ENCODE measurements at places on chromosomes 7 and 10.

- DNase-seq, result no peak
These were observed 217.3 kb downstream of the SNX10 start for GRCh38 chr7:26508917-26509316.

GRCh38 chr10:73136627-73137026 lies 26.4 kb downstream of the NUDT13 start:
- DNase-seq, result no peak

DNA sequence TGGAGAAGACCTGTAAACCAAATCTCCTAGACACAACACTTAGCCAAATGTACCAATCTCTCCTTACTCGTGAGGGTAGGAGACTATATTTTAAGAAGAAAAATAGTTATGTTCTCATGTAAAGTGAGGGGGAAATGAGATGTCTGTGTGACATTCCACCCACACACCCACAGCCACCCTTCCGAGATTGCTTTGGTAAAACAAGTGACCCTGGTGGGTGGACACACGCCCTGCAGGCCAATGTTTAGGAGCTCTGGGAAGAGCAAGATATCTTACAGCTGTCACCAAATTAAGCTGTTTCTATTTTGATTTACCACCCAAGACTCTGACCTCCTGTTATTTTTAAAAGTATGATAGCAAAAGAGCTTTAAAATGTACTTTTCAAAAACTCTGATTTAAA lies 147.2 kb upstream of the PFKP start:
- no peak for DNase-seq

DNA sequence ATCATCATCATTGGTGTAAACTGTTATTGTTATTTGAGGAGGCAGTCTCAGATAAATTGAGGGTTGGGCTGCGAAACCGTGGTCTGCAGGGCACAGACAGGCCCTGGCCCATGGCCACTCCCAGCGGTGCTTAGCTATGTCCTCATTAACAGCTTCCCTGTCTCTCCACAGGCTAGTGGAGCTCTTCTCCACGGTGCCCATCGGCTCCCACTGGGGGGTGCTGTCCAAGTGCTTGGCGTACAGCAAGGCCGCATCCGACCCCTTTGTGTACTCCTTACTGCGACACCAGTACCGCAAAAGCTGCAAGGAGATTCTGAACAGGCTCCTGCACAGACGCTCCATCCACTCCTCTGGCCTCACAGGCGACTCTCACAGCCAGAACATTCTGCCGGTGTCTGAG lies 21.6 kb downstream of the GPR26 start:
- DNase-seq, result no peak

- DNase-seq, result no peak
These were observed 71.8 kb downstream of the SGCE start for GRCh38 chr7:94584113-94584512.

DNA sequence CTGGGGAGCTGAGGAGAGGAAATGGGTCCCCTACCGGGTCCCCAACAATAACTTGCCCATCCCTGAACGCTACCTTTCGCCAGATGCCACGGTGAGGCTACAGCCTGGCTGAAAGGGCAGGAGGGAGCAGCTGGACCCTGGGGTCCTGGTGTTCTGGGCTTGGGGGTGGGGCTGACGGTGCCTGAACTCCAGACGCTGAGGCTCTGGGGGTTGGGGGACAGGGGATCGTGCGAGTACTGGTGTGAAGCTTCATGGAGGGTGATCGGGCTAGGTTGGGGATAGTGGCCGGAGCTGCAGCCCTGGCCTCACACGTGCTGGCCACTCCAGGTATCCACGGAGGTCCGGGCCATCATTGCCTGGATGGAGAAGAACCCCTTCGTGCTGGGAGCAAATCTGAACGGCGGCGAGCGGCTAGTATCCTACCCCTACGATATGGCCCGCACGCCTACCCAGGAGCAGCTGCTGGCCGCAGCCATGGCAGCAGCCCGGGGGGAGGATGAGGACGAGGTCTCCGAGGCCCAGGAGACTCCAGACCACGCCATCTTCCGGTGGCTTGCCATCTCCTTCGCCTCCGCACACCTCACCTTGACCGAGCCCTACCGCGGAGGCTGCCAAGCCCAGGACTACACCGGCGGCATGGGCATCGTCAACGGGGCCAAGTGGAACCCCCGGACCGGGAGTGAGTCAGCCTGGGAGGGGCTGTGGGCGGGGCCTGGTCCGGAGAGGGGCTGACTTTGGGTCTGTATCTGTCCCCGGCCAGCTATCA lies 8.3 kb downstream of the AEBP1 start:
- no peak for DNase-seq

DNA sequence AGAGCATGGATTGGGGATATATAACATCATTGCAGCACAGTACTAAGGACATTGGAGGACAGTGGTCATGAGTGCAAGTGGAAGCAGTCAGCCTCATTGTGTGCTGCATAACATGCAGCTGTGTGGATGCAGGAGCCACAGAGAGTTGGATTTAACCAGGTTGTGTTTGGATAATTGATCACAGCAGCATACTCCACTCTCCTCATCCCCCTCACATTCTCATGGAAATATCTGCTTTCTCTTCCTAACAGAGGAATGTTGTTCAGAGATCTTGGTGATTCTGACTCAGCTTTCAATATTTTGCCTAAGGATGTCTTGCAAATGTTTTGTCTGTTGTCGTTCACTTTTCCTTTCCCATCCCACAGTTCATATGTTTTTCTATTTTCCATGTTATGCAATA lies 31.8 kb upstream of the LSM8 start:
- DNase-seq, result no peak

GRCh38 chr7:26326211-26326610 lies 34.5 kb downstream of the SNX10 start:
- DNase-seq, result no peak

DNA sequence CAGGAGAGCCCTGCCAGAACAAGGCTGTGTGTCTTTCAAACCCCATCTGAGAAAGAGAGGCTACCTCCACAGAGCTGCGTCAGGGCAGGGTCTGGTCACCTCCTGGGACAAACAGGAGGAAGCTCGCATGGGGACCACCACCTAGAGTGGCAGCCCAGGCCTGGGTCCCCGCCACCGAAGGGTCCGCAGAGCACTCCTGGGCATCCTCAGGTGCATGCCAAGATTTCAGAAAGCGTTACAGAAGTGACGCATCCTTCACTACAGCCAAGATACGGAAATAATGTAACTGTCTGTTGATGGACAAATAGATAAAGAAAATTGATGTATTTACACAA lies 42.6 kb downstream of the GSDME start:
- DNase-seq, result no peak

DNA sequence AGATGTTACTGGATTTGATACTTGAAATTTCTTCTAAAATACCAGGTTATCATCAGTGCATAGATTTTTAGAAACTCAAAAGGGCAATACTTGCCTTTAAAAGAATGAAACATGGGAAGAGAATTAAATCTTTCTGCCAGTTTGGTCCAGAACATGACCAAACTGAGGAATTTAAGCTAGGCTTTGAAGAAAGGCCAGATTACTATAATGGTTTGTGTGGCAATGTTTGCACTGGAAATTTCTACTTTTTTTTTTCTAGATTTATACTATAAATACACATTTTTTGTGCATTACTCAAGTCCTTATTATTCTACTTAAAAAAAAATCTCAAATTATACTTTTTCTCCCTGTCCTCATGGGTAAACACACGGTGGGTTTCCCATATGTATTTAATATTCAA lies 9.2 kb downstream of the MKX start:
- DNase-seq, result no peak

DNA sequence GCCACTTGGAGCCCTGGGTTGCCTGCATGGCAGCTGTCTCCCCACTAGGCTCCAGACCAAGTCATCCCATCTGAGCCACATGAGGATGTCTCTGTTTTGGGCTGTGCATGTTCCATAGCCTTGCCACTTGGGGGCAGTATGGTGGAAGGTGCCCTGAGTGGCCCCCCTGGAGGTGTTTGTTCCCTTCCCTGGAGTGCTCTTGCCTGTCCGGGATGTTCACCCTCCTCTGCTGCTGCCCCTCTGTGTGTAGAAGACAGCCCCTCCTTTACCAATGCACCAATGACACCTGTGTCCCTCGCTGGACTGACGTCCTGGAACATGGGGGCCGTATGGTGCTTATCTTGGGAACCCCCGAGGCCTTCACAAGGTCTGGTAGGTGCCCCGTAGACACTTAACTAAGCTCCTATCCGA lies 100.2 kb downstream of the ACTR3B start:
- peak; percentile 9 for DNase-seq

GRCh38 chr7:96319439-96319838 lies 2.5 kb downstream of the SLC25A13 start:
- no peak for DNase-seq

DNA sequence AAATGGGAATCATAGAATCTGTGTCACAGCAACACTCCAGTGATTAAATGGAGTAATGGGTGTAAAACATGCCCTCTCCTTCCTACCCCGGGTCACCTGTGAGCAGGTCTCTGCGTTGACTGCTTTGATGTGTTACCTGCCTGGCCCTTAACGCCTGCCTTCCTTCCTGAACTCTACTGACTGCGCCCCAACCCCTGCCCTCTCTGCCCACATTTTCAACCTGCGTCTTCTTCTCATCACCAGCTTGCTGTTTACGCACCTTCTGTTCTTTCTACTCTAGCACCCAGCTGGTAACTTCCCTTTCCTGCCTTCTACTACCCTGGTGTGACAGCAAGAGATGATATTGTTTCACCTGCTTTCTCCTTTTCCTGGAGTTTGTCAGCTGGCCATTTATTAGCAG lies 303.0 kb upstream of the LRGUK start:
- no peak for DNase-seq

GRCh38 chr10:69242040-69242851 lies 22.1 kb downstream of the HKDC1 start:
- no peak for DNase-seq

- no peak for DNase-seq
These were observed at the start of gene TBX20 for GRCh38 chr7:35253710-35254495. Gene TBX20 (minus strand): TSS chr7:35254100. CDS start chr7:35253620, 480 bp downstream.

DNA sequence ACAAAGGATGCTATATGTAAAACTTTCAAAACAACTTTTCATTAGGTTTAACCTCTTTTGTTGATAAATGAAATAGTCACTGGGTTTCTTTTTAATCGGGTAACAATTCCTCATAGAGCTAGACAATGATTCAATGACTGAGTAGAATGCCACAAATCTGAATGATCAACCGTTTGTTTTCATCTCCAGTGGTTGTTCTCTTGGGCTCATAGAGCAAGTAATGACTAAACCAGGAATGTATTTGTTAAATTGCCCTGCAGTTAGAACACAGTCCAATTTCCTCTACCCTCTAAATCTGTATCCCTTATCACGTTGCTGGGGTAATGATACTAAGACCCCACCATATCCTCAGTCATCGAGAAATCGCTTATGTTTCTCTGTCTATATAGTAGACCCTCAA lies 40.0 kb downstream of the CNNM1 start:
- DNase-seq, result no peak

GRCh38 chr7:108421720-108422331 lies 34.4 kb downstream of the NRCAM start:
- DNase-seq, result no peak

- no peak for DNase-seq
These were observed 804 bp downstream of the TMEM106B start for GRCh38 chr7:12211711-12212485.

- no peak for DNase-seq
These were observed 126.5 kb upstream of the VKORC1L1 start for GRCh38 chr7:65746398-65746669.

- DNase-seq, result no peak
These were observed 11.9 kb downstream of the CHST3 start for GRCh38 chr10:71975871-71976725.

DNA sequence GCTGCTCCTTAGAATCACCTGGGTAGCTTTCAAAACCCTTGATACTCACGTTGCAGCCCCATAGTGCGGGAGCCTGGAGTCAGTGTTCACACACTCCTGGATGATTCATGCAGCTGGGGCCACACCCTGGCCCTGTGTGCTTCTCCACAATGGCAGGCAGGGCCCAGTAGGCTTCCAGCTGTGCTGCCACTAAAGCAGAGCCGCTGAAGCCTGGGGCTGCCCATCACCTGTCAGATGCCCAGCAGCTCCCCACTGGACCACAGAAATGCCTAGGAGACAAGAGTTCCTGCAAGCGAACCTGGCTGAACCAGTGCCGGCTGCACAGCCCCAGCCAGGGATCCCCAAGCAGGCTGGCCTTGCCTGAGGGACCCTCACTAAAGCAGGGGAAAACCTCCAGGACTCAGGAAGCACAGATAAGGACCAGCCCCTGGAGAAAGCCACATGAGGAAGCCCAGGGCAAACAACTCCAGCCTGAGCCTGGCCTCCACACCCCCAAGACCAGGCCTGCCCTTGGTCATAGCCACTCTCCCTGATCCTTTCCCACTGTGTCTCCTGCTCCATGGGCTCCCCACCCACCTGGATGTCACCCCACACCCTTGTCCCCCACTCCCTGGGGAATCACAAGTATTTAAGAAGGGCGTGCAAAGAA lies 111.9 kb downstream of the GRID1 start:
- DNase-seq, result no peak

GRCh38 chr7:96636342-96636860 lies 73.2 kb downstream of the SEM1 start:
- DNase-seq, result no peak

- DNase-seq, result no peak
These were observed 123.6 kb downstream of the TCF7L2 start for GRCh38 chr10:113073549-113074189.

DNA sequence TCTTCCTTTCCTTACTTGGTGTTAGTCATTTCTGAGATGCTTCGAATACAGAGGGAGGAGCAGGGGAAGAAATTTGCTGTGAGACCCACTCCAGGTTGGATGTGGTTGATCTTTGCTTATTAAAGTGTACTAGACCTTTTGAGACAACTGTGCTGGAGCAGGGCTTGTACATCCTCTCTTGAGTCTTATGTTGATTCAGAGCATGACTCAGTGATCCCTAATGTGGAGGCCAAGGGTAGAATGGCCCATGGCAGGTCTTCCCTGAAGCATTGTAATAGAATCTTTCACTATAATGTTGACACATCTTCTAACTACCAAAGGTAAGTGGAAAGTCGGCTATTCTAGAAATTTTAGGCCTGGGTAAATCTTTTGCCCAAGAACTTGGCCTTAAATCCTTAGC lies 17.0 kb upstream of the SFR1 start:
- no peak for DNase-seq

DNA sequence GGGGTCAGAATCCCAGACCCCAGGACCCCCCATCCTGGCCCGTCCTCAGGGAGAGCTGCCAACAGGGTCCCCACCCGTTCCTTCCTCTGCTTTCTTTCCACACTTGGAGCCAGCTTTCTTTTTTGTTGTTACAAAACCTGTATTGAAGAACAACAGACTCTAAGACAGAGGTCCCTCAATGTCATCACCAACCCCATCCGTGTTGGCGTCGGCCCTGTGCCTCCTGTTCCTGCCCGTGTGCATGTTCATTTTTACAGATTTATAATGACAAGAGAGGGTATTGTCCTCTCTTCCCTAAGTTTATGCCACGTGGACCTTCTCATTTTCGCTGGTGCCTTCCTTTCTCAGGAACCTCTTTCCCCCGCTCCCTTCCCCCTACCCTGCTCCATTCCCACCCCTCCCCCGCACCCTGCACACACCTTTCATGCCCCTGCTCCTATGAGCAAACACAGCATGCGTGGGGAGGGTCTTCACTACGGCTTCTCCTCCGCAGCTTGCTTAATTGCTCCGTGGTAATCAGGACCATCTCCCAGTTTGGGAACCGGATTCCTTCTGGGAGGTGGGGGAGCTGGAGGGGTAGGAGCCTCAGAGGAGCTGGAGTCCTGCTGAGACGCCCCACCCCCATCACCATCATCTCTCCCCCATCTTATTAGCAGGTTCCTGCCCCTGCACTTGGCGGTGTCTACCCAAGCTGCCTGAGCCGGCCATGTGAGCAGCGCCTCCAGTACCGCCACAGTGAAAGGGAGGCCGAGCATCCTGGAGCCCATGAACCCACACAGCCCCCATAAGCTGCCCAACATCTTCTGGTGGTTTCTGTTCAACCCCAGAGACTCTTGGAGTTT lies 88.0 kb upstream of the INSIG1 start:
- DNase-seq, result no peak

- DNase-seq, result no peak
These were observed 14.1 kb upstream of the SUN1 start for GRCh38 chr7:818031-818699.
